Activated T-cell treated with anti-CD3 and anti-CD28 coated beads for 24 hours (primary cell): ENCODE measurements at places on chromosomes 4 and X.

- DNase-seq: no peak
Observed at GRCh38 chrX:34638116-34638515, 19.0 kb downstream of the TMEM47 start.

- DNase-seq: no peak
Observed at GRCh38 chr4:162115333-162115732, 48.5 kb downstream of the FSTL5 start.

DNA sequence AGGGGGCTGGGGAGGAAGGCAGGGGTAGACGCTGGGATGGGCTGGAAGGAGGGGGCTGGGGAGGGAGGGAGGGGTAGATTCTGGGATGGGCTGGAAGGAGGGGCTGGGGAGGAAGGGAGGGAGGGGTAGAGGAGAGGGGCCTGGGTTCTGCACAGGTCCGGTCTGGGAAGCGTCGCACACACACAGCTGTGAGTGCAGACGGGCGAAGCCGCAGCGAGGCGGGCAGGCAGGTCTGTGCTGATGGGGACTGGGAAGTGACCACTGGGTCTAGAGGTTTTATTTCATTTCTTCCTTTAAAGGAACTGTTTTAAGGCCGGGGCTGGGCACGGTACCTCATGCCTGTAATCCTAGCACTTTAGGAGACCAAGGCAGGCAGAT is 69.1 kb upstream of the MXD4 start:
- DNase-seq: no peak

DNA sequence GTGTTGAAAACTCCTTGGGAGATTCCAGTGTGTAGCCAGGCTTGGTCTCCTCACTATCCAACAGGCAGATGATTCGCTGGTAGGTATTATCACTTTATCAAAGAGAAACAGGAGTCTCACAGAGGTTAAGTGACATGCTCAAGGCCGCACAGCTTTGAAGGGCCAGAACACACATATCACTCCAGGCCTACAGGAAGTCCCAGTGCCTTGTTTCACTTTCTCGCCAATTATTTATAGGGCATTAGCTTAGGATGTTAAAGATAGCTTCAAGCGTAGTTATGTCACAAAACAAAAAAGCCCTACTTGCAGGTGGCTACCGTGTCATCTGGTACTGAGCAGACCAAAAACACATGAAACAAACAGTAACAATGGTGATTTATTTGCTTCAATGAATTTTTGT is 13.2 kb downstream of the ATP8A1 start:
- DNase-seq: no peak

GRCh38 chr4:112523008-112523721 is 7.2 kb upstream of the NEUROG2 start:
- DNase-seq: no peak

DNA sequence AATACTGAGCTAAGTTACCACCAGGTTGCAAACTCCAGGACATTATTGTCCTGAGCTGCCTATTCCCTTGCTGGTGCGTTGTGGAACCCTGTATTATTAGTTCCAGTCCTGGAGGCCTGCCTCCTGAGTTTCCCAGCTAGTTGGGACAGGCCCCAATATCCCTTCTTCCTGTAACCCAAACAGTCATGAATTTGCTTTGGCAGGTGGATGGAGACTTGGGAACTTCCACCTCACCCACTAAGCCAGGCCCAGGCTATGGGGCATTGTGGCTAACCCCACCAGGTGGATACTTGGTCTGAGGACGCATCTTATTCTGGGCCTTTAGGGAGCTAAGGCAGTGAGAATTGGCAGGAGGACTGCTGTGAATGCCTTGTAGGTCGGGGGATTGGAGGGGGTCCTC is 5.0 kb downstream of the RBM3 start:
- DNase-seq: no peak

DNA sequence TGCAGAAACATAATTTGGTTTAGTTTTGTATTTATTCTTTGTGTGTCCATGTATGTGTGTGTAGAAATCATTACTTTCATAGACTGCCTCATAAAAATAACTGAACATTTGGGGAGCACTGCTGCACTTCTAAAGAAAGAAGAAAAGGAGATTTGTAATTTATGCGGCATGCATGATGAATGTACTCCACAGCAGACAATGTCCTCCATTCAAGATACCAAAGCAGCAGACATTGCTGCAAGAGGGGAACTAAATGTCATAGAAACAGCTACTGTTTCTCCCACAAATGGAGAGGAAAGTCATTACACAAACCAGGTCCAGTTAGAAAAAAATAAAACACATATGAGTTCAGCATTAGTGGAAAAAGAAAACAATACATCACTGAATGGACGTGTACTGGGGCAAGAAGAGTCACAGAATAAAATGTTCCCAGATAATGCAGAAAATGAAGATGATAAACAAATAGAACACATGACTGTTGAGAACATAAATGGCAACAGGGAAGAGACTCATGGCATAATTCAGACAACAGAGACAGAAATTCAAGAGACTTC is 2.6 kb downstream of the DTHD1 start:
- DNase-seq: no peak

DNA sequence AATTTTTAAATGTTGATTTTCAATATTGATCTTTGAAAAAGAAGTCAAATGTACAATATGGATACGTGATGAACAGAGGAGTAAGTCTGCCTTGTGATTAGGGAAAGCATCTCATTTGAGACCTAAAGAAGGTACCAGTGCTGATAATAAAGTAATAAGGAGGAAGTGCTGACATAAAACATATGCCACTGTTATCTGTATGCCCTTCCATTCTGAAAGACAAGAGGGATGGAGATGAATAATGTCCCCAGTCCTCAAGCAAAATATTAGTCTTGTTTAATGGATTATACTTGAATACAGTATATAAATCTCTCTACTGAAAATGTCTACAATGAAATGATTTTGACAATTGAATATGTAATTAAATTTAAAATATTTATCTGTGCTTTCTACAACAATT is 58.2 kb downstream of the CCSER1 start:
- no peak for DNase-seq

GRCh38 chrX:24242649-24243175 is 71.2 kb downstream of the SUPT20HL2 start:
- no peak for DNase-seq

DNA sequence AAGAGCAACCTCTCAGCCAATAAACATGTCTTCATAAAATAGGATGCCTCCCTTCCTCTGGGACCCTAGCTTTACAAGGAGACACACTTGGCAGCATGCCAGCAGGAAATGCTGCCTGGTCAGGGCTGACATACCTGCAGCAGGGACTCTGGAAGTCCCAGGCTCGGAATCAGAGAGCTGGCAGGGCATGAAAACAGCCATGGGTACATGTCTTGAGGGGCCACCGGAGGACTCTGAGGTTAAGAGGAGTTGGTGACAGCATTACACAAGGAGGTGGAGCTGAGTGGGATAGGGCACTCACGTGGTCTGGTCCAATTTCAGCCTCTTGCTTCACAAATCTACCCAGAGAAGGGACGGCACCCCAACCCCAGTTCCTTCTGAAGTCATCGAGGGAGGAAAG is 15.7 kb downstream of the MSX1 start:
- DNase-seq: no peak

DNA sequence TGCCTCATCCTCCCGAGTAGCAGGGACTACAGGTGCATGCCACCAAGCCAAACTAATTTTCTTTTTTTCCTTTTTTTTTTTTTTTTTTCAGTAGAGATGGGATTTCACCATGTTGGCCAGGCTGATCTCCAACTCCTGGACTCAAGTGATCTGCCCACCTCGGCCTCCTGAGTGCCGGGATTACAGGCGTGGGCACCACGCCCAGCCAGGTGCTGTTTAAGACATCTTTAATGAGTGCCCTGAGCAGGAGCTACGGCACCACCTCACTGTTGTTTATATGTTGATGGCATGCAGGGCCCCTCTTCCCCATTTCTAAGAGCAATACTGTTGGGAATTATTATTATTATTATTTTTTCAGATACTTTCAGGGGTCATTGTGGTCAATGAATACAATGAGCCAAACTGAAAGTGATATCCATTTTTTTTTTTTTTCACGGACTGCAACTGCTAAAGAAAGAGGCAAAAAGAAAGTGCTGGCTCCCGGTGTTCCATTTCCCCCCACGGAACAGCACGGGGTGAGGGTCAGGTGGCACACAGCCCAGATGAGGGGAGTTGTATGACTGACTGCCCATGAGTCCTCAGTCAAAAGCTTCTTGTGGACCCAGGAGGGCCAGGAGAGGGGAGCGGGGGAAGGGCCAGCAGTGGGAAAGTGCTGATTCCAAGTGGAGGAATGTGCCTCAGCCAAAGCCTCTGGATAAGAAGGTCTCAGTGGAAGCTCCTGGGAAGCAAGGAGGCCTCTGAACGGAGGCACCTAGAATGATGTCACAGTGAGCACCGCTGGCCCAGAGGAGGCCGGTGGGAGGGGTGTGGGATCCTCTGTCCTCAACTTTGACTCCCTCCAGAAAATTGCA is 101.8 kb upstream of the HPF1 start:
- no peak for DNase-seq

DNA sequence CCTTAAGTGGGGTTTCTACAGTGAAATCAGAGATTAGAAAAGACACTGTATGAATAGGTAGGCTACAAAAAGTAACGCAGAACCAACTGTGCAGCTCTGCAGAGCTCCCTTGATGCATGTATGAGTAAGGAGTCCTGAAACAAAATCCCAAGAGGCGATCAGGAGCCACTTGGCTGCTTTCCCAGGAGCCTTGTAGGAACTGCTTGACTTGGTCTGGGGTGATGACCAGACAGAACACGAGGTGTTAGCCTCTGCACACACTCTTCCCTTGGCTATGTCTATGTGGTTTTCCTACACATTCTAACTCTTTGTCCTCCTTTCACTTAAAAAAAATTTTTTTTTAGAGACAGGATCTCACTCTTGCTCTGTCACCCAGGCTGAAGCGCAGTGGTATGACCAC is 22.8 kb upstream of the AP1S2 start:
- no peak for DNase-seq
